ENCODE measurements at places on chromosomes 11 and 22. TPM values are rescaled to one million over a fixed set of nuclear protein-coding genes. Genes with fewer than 3 reads are reported as not detected.

Gene MMP8
- total RNA-seq, result 0.22 TPM

Gene TEAD1
- 86.9 TPM for total RNA-seq

Gene GAL3ST1
- not detected for total RNA-seq

Gene AIFM3
- total RNA-seq, result 1.5 TPM

Gene HBB
- 22.2 TPM for total RNA-seq

Gene ARHGAP20
- total RNA-seq, result 31.1 TPM

Gene MPZL2
- 19.4 TPM for total RNA-seq

Gene ASCL2
- 0.22 TPM for total RNA-seq

Gene ZNF70
- 2.9 TPM for total RNA-seq

Gene OR52H1
- not detected for total RNA-seq

Gene FAM118A
- total RNA-seq, result 17.3 TPM

Gene VSTM5
- total RNA-seq, result not detected

Gene KLHL35
- total RNA-seq, result not detected

Gene USP2
- 0.19 TPM for total RNA-seq
